ENCODE measurements at places on chromosomes 7 and 10.
A peak's percentile ranks its signal among the peaks of the same experiment; 100 is the strongest.

DNA sequence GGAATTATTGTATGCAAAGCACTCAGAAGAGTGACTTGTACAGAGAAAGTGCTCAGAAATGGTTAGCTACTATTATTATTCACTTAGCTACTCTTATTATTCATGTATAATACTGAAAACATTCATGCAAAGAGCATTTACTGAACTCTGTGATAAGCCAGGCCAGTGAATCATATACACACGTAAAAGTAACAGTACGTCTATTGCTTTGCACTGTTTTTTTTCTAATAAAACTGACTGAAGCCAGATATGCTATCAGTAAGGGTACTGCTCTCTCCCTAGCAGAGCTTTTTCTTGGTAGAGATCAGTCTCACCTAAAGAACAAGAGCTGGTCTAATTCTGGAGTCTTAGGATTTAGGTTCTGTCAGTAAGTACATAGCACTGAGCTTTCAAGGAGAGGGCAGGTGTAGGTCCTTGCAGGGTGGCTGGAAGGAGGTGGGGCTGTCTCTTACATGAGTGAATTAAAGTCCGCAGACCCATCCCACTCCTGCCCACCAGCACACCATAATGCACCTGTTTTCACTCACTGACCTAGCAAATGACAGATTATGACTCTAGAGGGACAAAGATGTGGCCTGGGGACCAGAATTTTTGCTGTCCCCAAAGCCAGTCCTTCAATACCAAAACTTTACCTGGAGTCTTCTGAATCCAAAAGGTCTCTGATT is 145.9 kb downstream of the ARID5B start:
- no peak for DNase-seq

- no peak for DNase-seq
These were observed 116.2 kb downstream of the FAM107B start for GRCh38 chr10:14658331-14659127.

- DNase-seq, result no peak
These were observed 125.8 kb downstream of the PCLO start for GRCh38 chr7:83036721-83037380.

DNA sequence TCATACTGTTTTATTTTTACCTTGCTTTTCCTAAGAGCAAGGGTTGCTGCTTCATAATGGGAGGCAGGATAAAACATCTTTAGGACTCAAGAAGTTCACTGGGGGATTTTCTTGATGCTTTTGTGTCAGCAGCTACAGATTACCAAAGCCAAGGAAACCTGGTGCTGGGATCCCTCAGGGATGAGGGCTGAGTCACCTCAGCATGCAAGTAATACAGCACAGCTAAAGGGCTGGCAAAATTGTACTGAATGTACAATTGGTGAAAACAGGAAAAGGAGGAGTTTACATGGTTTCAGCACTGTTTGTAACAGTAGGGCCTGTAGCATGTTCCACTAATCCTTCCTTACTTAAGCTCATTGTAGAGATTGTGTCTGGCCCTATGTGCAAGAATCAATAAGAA is 1056.8 kb downstream of the SORCS1 start:
- DNase-seq, result no peak

- no peak for DNase-seq
These were observed 32.4 kb upstream of the SPDYE3 start for GRCh38 chr7:100275120-100275519.

- DNase-seq, result no peak
These were observed 3.7 kb upstream of the JCAD start for GRCh38 chr10:30063099-30063498.

DNA sequence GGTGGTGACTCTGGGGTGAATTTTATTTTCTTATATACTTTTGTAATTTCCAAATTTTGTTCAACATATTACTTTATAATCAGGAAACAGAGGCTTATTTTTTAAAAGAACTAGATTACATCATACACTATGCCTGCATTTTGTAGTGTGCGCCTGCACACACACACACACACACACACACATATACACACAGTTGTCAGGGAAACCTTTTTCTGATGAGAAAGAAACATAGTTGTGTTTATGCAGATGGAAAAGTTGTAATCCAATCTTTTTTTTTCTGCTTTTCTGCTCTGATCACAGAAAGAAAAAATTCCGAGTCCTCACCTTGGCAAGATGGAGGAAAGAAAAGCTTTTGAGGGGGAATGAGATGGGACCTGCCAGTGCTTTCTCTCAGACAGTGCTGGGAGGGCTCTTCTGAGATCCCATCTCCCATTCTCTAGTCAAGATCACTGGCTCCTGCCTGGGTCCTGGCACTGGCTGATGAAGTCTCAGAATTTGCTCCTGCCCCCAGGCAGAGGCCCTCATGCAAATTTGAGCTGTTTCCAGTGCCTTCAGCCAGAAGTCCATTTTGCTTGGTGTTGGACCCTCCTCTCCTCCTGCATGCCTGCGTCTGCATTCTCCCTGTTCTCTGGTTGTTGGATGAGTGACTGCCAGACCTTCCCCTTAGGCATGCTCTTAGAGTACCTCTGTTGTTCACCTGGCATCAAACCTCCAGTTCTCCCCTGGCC is 59.7 kb downstream of the TLL2 start:
- DNase-seq, result no peak

DNA sequence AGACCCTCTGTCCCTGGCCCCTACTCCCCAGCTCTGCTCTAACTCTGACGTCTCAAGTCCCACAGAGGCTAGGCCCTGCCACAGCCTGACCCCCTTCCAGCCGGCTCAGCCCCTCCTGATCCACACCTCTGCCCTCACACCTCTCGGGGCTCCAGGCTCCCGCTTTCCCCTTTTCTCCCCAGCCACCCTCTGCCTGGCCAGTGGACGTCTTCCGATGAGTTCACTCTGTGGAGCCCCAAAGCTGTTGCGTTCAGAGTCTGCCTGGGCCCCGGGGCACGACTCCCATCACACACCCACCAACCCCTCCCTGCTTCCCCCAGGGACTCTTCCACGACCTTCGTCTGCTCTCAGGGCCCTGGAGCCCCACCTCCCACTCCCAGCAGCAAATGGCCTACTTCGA is 18.4 kb upstream of the TBRG4 start:
- DNase-seq, result no peak

- DNase-seq, result no peak
These were observed 628 bp downstream of the MRPS33 start for GRCh38 chr7:141014125-141014523.

- no peak for DNase-seq
These were observed 906.2 kb downstream of the LRMDA start for GRCh38 chr10:76337641-76338040.

- no peak for DNase-seq
These were observed 4.5 kb upstream of the IFIT2 start for GRCh38 chr10:89297356-89297755.

GRCh38 chr7:132092106-132092505 is 484.2 kb downstream of the PLXNA4 start:
- no peak for DNase-seq

- no peak for DNase-seq
These were observed 142.4 kb upstream of the PRR15 start for GRCh38 chr7:29421010-29421956.

DNA sequence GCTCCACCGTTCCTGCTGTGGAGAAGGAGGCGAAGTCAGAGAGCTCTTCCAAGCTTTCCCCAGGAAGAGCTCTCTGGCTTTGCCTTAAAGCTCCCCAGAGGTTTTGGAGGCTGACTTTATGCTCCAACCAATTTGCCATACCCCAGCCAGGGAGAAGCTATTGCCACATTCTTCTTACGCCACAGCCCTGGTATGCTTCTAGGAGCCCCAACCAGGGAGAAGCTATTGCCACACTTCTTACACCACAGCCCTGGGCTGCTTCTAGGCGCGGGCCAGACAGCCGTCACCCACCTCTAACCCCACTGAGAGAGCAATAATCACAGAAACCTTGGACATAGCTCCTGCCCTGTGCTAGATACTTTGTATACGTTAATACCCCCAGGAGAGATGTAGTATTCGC is 951 bp downstream of the ELOVL3 start:
- DNase-seq, result no peak

DNA sequence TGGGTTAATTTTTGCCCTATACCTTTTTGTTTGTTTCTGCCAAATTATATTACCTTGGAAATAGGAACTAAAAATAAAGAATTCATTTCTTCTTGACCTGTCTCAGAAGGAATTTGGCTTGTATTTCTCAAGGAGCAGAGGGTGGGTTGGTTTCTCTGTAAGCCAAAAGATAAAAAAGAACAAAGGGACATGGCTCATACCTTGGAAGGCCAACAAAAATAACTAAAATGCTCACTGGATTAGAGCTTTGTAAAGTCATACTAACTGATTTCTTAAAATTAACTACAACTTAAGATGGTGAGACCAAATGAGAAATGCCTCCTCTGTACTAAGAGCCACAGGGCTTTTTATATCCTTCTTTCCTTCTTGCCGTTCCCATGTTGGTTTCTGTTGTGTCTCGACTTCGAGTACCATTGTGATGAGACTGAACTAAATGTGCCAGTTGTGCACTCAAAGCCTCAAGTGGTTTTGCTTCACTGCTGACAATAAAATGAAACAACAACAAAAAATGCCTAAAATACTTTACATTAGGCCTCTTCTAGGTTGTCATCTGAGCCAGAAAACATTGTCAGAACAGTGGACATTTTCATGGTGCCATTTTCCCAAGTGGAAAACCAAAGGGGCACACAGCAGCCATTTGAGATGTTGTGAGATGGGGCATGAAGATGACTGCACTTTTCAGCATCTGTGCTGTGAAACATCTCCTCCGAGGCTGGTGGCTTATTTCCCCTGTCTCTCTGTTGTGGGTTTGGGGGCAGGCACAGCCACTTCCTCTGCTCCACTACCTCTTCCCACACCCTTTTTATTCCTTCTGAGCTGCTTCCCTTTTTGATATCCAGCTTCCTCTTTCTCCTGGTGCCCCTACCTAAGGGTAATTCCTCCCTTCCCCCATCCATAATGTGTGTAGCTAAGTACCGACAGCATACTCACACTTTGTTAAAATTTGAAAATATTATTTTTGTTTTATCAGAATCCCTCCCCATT is 51.8 kb upstream of the AGR3 start:
- no peak for DNase-seq

DNA sequence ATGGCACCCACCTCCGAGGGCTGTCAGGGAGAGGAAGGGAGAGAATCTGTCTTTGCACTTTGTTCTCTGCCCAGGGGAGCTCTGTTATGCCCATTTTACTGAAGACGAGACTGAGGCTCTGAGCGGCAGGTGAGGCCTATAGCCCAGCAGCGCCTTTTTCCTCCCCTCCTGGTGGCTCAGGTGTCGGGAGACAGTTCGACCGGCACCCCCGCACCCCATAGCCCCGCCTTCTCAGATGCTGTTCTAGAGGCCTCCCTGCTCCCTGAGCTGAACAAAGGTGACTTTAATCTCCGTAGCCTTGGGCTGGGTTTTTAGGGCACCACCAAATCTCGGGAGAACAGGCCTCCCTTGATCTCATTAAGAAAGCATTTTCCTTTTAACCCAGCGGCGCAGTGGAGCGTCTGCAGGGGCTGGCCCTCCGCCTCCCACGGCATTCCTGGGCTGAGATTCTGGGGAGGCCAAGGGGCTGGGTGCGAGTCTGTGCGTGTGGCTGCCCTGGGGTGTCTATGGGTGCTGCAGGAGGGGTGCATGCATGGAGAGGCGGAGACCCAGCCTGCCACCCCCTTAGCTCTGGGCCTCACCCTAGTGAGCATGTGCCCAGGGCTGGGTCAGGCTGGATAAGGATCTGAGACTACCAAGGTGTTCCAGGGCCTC is 3.3 kb downstream of the LFNG start:
- DNase-seq, result peak; percentile 88

DNA sequence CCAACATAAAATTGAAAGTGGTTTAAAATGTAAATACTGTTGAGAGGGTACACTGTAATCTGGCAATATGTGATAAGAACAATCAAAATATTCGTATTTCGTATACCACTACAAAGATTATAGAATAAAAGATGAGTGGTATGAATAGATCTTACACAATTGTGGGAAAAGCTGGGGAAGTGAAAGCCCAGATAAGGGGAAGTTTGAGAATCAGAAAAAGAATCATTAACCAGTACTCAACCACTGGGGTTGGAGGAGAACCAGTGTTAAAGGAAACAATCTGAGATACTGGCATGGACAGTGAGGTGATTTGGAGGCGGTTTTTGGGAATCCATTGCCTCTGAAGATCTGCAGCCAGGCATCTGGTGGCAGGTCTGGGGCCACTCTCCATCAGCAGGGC is 59.7 kb upstream of the CDK14 start:
- no peak for DNase-seq

- DNase-seq, result no peak
These were observed 3.9 kb upstream of the IQUB start for GRCh38 chr7:123538189-123538714.

DNA sequence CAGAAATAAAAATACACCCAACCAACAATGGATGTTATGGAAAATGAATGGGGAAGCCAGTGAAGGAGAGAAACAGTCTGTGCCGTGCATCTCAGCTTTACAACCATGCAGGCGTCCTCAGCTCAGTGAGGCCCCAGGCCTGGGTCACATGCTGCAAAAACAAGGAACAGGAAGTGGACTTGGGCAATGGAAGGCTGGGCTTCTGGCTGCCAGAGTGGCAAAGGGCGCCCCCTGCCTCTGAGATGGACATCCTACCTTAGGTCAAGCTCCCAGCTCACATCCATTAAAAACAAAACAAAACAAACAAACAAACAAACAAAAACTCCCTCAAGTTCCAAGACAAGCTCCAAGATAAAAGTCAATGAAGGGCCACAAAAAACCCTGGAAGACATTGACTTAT is 54.7 kb upstream of the AFAP1L2 start:
- peak; percentile 33 for DNase-seq

DNA sequence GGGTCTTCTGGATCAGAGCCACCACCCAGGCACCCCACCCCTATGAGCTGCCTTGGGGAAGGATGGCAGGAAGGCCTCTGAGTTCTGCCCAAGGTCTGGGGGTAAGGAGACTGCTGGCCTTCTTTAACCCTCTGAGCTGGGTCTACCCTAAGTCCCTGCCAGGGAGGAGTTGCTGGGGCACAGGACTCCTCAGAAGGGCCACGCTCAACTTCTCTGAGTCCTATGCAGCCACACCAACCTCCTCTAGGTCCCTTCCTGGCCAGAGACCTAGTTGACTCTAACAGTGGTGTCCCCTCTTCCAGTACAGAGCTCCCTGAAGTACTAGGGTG is 2.6 kb upstream of the NEURL1 start:
- no peak for DNase-seq

GRCh38 chr10:130045801-130046321 is 64.8 kb downstream of the C10orf143 start:
- DNase-seq, result no peak

GRCh38 chr7:36264123-36264801 is 111.2 kb downstream of the EEPD1 start:
- DNase-seq, result no peak

- DNase-seq, result no peak
These were observed 156.8 kb downstream of the FAM107B start for GRCh38 chr10:14617852-14618251.

DNA sequence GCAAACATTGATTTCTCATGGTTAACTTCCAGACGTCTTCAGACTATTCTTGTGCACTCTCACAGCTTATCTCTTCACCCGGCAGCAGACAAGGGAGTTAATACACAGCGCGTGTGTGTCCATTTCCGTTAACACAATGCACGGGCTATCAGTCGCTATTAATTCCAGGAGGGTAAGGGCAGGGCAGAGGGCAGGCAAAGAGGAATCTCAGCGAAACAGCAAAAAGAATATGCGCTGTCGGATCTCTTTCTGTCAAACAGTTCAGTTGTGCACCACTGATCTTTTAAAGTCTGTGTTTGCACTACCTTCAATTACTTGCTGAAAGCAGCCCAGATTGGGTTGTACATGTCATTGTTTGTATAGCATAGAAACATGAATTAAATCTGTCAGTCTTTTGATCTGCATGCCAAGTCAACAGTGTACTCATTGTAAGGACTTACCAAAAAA is 41.1 kb upstream of the CABCOCO1 start:
- DNase-seq, result no peak

- DNase-seq, result no peak
These were observed 32.3 kb upstream of the KCNMA1 start for GRCh38 chr10:77669892-77670291.

Data from NT2/D1 (cell line).